CD4-positive, alpha-beta T cell treated with Interleukin-12 subunit alpha and Interleukin-12 subunit beta, for 1 hour (primary cell): ENCODE measurements at places on chromosomes 13 and 19.

GRCh38 chr19:11130824-11131455, 24.6 kb downstream of the SPC24 start:
- peak; percentile 78 for DNase-seq

- no peak for DNase-seq
Observed at GRCh38 chr13:100387416-100387815, 201.2 kb downstream of the GGACT start.

- no peak for DNase-seq
Observed at GRCh38 chr19:14494910-14495671, 836 bp downstream of the GIPC1 start.

- no peak for DNase-seq
Observed at GRCh38 chr13:81104035-81104715, 763.2 kb upstream of the SPRY2 start.

DNA sequence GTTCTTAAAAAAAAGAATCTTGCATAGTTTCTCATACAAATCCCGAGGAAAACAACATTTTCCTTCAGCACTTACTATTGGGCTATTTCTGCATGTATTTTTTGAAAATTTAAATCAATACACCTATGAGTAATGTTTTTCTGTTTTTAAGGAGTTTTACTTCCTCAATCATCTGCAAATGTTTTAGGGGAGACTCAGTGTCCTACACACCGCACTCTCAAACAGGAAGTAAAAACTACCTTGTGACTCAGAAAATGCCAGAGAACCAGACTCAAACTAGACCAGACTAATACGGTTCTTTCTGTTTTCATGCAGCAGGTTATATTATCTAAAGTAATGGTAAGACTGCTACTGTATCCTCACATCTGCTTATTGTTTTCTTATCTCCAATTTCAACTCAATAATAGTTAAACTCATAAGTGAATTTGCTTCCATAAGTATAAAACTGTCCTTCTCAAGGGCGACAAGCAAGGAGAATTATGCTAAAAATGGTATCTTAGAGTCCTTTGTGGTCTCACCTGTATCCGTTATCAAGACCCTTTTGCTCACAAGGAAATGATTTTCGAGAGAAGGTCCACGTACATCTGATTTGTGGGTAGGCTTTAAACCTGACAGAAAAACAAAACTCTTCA, 52.5 kb downstream of the FLT3 start:
- DNase-seq, result peak; percentile 9

- DNase-seq, result no peak
Observed at GRCh38 chr13:61685682-61686012, 270.0 kb upstream of the PCDH20 start.

GRCh38 chr19:32674153-32674930, 638 bp downstream of the ANKRD27 start:
- peak; percentile 39 for DNase-seq

GRCh38 chr19:30144802-30145201, 202.8 kb downstream of the URI1 start:
- DNase-seq, result no peak

DNA sequence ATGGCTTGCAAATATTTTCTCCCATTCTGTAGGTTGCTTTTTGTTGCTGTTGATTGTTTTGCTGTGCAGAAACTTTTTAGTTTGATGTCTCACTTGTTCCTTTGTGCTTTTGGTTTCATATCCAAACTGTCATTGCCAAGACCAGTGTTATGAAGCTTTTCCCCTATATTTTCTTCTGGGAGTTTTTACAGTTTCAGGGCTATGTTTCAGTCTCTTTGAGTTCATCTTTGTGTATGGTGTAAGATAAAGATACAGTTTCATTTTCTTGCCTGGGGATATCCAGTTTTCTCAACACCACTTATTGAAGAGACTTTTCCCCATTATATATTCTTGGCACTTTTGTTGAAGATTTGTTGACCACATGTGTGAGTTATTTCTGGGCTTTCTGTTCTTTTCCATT, 139.9 kb downstream of the MRPL57 start:
- no peak for DNase-seq

DNA sequence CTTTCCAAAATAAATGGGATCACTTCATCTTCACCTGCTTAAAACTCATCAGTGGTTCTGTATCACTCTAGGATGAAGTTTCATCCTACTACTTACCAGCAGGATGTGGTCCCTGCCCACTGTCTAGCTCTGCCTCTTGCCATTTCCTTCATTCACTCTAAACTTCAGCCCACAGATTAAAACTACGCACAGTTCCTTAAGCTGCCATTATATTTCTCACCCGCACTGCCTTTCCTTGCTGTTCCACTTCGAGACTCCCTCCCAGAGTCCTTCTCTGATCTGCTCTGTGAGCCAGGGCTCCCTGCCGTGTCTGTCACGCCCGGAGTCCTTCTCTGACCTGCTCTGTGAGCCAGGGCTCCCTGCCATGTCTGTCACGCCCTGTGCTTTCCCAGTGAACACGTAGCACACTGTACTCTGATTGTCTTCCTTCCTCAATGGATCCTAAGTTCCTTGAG, 52.0 kb upstream of the NPAS1 start:
- peak; percentile 44 for DNase-seq

GRCh38 chr13:31248965-31249539, 49.3 kb downstream of the B3GLCT start:
- no peak for DNase-seq

GRCh38 chr19:43908659-43909058, 26.4 kb downstream of the ZNF45 start:
- DNase-seq, result no peak

GRCh38 chr13:54879036-54879435, 1850.4 kb downstream of the OLFM4 start:
- no peak for DNase-seq

- DNase-seq, result no peak
Observed at GRCh38 chr13:37944869-37945442, 75.4 kb upstream of the TRPC4 start.

- no peak for DNase-seq
Observed at GRCh38 chr13:48151363-48152161, 56.7 kb upstream of the MED4 start.

GRCh38 chr13:39538816-39539790, 63.9 kb downstream of the LHFPL6 start:
- no peak for DNase-seq

DNA sequence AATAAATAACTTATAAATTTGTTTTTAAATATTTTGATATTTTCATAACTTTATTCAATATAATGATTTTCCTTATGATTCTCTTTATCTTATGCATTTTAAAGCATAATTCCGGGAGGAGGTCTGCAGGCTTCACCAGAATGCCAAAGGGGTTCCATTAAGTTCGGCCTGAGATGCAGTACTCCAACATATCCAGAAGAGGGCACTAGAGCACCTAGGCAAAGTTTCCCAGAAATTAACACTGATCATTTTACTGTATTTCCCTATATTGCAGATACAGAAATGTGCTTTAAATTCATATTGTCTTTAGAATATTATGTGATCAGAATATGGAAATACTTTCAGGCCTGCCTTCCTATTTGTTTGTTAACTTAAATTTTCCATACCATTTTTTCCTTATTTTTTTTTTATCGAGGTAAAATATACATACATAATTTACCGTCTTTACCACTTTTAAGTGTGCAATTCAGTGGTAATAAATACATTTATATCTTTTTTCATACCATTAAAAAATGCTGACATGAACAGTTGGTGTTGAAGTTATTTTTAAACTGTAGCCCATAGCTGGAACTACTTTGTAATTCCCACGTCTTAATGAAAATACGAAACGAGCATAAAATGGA, 58.9 kb upstream of the TM9SF2 start:
- DNase-seq, result peak; percentile 77

DNA sequence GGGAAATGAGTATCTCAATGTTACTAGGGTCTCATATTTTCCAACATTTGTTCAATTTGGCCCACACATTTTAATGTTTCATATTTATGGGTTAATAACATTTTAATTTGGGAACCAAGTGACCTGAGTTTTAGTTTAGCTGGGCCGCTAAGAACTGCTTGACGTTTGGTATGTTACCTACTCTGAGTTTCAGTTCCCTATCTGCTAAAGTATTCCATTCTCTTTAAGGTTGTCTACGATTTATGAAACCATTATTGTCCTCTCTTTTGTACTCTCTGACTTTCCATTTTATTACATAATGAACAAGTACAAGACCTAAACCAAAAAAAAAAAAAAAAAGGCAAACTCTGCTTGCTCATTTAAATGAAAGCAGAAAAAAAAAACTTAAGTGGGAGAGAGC, 89.9 kb downstream of the FGF14 start:
- no peak for DNase-seq

GRCh38 chr19:18646535-18647370, 9.9 kb downstream of the KLHL26 start:
- no peak for DNase-seq
